Left forelimb (tissue), 1 donor: ENCODE measurements at places on chromosomes 11 and 22.

DNA sequence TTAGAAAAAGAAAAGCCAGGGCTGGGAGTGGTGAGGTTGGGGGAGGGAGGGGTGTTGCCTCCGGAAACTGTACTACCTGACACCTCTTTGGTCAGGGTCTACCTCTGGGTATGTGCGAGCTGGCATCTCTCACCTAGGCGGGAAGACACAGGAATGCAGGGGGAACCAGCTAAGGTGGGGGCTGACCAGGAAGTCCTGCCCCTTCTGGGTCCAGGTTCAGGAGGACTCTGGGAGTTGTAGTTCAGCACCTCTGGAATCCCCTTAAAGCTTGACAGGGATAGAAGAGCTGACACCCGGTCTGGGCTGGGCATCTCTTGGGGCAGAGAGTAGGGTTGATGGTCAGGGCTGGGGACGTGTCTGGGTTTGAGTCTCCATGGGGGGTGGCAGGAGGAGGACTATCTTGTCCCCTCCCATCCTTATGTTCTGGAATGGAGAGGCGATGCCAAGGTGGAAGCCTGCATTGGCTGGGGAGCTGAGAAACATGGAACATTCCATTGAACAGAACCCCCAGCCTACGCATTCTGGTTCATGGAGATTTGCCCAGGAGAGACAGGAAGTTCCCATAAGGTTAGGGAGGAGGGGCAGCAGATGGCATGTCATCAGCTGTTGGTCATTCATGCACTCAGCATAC, 2.1 kb upstream of the KIAA1671 start:
- DNase-seq, result no peak

DNA sequence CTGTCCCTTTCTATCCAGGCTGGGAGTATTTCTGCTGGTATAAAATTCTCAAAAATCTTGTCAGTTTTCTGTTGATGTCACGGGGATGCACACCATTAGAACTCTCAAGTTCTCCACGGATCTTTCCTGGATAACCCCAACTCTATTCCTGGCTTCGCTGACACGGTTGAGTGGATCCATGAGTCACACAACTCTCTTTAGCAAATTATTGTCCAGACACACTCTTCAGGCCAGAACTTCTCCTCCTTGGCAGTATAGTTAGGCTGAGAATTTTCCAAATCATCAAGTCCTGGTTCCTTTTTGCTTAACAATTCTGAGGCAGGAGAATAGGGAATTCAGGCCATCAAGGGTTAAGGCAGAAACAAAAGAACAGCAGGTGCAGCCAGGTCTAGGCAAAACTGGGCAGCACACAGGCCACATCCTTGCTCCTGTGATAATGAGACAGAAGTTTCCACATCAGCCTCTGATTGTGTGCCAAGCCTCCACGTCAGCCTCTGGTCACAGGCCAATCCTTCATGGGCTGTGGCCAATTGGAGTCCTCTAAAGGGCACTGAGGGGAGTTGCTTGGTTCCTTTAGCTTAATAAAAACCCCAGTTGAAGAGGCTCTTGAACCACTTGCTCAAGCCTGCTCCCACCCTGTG, 5.7 kb upstream of the ACAT1 start:
- DNase-seq, result peak; percentile 84

DNA sequence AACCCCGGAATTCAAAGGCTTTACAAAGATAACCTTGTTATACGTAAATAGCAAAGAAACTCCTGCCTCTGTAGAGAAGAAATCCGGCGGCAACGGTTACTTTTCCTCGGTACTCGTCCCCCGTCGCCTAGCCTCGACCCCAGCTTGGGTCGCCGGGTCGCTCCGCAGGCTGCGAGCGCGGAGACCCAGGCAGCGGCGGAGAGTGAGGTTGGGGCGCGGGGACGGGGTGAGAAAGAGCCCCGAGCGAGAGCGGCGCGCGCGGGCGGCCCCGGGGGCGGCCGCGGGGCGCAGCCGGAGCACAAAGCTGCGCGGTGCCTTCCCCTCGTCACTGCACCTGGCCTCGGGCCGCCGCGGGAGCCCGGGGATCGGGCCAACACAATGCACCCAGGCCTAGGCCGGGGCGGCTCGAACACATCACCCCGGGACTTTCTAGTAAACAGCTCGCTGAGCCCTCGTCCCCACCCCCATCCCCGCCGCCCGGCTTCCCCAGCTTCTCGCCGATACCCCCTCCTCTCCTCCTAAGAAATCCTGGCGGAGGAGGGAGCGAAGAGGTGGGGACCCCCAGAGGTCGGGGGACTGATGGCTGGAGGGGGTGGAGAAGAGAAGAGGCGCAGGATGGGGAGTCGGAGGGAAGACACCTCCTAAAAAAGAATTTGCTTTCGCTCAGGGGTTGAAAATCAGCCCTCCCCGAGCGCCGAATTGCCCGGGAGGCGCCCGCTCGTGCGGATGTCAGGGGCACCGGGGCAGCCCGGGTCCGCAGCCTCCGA, 845 bp downstream of the MPPED2 start:
- DNase-seq, result peak; percentile 80

- no peak for DNase-seq
Observed at GRCh38 chr22:36546092-36546804, 17.3 kb upstream of the EIF3D start.

DNA sequence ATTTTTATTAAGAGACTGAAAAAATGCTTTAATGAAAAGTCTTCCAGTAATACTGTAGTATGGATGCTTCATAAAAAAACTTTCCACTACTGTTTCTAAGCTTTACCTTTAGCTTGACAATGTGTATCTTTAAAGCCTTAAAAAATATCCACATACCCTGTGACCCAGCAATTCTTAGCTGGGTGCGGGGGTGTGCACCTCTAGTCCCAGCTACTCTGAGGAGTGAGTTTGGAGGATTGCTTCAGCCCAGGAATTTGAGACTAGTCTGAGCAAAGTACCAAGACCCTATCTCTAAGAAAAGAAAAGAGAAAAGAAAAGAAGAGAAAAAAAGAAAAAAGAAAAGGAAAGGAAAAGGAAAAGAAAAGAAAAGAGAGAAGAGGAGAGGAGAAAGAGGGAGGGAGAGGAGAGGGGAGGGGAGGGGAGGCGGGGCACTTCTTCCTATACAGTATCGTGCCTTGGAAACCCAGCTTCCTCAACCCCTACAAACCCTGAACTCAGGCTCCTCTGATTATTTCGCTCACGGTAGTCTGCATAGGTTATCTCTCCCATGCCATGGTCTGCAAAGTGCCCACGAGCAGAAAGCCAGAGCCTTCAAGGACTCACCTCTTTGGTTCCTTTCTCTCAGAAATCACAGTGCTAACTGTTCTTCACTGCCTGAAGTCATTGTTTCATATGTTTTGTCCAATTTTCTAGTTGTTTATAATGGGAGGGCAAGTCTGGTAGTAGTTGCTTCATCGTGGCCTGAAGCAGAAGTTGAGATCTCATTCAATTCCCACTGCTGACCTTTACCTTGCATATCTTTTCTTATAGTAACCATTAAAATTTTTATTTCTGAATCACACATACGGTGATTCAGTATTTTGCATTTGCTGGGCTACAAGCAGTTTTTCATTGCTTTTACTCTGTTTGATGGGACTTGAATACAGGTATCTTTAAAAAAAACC, 82.2 kb downstream of the FAM83F start:
- no peak for DNase-seq

GRCh38 chr11:91700854-91701253, 523.8 kb upstream of the FAT3 start:
- no peak for DNase-seq

GRCh38 chr11:95993438-95994298, 69.8 kb upstream of the MTMR2 start:
- DNase-seq, result no peak

DNA sequence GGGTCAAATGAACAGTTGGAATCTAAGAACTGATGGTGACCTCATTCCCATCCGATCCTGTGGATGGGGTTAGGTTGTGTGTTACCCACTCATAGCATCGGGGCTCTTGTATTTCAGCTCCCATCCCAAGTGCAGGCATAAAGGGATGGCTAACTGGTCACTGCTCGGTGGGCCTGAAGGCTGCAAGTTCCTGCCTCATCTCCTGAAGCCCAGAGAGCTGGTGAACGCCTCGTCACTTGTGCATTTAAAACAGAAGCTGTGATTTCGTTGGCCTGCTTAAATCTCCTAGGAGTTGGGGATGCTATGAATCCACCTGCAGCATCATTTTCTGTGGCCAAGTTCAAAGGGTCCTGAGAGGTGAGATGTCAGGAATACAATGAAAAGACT, 477.0 kb downstream of the TBC1D22A start:
- no peak for DNase-seq
